MG63 (cell line): ENCODE measurements at places on chromosomes 2 and 18. TPM values are rescaled to one million over a fixed set of nuclear protein-coding genes. Genes with fewer than 3 reads are reported as not detected.

COL4A4 gene
- 0.36 TPM in 1 of 2 replicates, not detected in the other for total RNA-seq

SP140L gene
- total RNA-seq = 3.8 and 4.7 TPM in 2 replicates

ACMSD gene
- not detected in 2 replicates for total RNA-seq

DCDC2C gene
- not detected in 2 replicates for total RNA-seq

PAX8 gene
- 0.46 and 0.69 TPM in 2 replicates for total RNA-seq

FBLN7 gene
- not detected in 2 replicates for total RNA-seq

HOXD9 gene
- total RNA-seq = 0.16 and 2.3 TPM in 2 replicates

CFAP65 gene
- total RNA-seq = 0.03 TPM in 1 of 2 replicates, not detected in the other

TOGARAM2 gene
- 1.0 and 3.7 TPM in 2 replicates for total RNA-seq

SERPINB10 gene
- not detected in 2 replicates for total RNA-seq

DNA sequence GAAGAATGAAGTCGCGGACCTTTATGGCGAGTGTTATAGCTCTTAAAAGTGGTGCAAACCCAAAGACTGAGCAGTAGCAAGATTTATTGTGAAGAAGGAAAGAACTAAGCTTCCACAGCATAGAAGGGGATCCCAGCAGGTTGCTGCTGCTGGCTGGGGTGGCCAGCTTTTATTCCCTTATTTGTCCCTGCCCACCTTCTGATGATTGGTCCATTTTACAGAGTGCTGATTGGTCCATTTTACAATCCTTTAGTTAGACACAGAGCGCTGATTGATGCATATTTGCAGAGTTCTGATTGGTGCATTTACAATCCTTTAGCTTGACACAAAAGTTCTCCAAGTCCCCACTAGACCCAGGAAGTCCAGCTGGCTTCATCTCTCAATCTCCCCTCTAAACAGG, 36.3 kb upstream of the EN1 start:
- DNase-seq = no peak

- peak; percentile 13 for DNase-seq
These were observed 505.4 kb downstream of the PLCL1 start for GRCh38 chr2:198309673-198310280.

- no peak for DNase-seq
These were observed 7.1 kb downstream of the KHK start for GRCh38 chr2:27093430-27094352.

DNA sequence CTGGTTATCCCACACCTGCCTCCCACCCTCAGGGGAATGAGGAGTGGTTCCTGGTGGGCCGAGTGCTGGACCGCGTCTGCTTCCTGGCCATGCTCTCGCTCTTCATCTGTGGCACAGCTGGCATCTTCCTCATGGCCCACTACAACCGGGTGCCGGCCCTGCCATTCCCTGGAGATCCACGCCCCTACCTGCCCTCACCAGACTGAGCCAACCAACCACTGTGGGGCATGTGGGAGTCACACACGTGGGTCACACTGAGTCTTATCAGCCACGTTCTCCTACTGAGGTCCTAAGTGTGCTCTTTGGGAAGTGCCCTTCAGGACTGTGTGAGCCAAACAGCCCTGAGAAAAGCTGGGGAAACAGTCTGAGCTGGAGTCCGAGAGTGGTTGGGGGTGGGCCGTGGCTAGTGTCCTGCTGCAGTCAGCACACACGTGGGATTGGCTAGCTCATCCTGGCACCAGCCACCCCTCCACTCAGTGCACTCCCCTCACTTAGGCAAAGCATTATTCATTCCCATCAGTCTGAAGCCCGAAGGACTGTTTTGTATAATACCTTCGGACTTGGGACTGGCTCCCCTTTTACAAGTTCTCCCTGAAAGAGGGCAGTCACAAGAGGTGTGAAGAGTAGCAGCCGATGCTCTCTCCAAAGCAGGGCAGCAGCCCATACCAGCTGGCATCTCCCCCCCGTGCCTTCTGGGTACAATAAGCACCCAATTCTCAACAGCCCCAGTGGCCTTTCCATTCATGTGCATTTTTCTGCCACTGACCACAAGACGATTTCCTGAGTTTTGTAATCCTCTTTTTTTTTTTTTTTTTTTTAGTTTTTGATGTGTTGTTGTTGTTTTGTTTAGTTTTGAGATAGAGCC, 4.6 kb downstream of the TIGD1 start:
- DNase-seq = no peak

DNA sequence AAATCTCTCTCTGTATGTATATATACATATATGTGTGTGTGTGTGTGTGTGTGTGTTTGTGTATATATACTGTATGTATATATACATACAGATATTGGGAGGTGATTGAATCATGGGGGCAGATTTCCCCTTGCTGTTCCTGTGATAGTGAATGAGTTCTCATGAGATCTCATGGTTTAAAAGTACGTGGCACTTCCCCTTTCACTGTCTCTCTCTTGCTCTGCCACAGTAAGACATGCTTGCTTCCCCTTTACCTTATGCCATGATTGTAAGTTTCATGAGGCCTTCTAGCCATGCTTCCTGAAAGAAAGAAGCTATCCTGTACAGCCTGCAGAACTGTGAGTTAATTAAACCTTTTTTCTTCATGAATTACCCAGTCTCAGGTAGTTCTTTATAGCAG, 18.8 kb upstream of the CCDC195 start:
- DNase-seq = no peak

DNA sequence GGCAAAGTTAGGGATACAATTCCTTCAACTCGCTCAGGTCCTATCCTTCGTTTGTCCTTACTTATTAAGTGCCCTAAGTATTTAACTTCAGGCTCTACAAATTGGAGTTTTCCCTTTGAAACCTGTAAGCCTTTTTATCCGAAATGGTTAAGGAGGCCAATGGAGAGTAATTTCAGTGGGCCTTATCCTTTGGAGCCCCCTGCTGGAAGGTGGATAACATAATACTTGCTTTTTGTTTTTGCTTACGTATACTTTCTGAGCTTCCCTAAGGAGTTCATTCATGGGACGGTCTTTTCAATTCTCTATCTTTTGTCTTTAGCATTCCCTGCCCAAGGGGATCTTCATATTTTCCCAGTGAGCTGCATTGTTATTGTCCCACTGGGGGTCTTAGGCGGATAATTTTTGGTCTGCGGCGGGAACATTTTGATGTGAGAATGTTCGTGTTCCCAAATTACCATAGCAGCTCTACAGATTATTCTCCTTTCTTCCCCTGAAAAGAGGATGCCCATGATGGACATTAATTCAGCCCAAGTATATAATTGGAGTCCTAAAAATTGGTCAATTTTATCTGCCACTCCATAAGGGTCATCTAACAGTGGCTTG, 34.4 kb upstream of the TRAPPC8 start:
- peak; percentile 6 for DNase-seq

- DNase-seq = no peak
These were observed 33.5 kb upstream of the NOL4 start for GRCh38 chr18:34258176-34258575.

- DNase-seq = no peak
These were observed 336.9 kb upstream of the PIK3C3 start for GRCh38 chr18:41618147-41618546.

DNA sequence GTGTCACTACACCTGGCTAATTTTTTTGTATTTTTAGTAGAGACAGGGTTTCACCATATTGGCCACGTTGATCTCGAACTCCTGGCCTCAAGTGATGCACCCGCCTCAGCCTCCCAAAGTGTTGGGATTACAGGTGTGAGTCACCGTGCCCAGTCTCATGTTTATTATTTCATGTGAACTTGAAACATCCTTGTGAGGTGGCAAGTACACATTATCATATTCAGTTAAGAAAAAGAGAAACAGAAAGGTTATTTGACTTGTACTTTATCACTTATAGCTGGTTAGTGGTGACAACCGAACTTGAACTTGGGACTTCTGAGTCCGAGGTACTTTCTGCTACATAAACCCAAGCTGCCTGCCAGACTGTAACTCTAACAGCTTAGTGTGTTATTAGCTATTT, 24.4 kb downstream of the ABHD3 start:
- no peak for DNase-seq

DNA sequence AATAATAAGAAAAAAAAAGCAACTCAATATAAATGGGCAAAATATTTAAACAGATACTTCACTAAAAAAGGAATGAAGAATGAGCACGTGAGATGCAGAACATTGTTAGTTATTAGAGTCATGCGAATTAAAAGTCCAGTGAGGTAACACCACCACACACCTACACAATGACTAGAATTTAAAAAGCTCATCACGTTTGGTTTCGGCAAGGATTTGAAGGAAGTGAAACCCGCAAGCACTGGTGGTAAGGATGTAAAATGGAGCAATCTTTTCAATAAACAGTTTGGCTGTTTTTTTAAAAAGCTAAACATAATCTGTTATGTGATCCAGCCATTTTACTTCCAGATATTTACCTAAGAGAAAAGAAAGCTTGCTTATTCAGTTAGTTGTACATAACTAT, 1181.6 kb upstream of the CELF4 start:
- no peak for DNase-seq

DNA sequence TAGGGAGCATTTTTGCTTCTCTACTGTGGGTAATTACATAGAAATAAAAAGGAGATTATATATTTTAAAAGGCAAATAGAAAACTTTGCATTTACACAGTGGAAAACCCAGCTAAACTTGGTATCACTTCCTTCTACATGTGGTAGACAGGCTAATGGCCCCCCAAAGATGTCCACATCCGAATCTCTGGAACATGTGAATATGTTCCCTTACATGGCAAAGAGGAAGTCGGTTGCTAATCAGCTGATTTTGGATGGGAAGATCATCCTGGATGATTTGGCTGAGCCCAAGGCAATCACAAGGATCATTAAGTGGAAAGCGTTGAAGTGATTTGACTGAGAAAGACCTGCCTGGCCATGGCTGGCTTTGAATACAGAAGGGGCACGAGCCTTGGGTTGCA, 26.2 kb downstream of the CREG2 start:
- no peak for DNase-seq

DNA sequence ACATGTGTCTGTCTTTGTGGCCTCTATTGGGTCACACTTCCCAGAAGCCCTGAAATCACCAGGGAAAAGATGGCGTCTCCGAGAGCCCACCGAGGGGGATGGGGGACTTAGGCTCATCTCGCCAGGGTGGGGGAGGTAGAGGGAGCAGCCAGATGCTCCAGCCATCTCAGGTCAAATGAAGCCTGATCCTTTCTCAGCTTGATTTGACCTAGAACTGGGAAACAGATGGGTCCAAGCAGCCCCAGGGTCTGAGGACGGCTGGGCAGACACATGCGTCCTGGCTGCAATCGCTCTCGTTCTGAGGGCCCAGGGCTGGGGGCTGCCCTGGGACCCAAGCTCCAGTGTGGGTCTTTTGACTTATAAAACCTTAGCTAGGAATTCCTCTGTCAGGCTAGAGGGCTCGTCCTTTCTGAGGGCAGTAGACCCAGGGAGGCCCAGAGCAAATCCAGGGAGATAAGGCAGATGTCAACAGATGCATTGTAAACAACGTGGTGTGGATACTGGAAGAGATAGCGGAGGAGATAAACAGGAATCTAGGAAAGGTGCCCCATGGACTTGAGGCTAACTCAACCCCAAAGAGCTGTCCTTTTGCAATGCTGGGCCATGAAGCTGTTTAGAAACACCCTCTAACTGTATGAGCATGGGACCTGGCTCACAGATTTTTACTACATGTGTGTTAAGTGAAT, 127.7 kb downstream of the MYCN start:
- DNase-seq = no peak

DNA sequence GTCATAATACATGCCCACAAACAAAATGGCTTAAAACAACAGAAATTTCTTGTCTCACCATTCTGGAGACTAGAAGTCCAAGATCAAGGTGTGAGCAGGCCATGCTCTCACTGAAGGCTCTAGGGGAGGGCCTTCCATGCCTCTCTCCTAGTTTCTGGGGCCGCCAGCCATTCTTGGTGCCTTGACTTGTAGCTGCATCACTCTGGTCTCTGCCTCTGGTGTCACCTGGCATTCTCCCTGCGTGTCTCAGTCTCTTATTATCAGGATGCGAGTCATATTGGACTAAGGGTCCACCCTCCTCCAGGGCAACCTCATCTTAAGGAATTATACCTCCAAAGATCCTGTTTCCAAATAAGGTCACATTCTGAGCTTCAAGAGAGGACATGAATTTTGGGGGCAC, 76.1 kb downstream of the KCNF1 start:
- DNase-seq = no peak

DNA sequence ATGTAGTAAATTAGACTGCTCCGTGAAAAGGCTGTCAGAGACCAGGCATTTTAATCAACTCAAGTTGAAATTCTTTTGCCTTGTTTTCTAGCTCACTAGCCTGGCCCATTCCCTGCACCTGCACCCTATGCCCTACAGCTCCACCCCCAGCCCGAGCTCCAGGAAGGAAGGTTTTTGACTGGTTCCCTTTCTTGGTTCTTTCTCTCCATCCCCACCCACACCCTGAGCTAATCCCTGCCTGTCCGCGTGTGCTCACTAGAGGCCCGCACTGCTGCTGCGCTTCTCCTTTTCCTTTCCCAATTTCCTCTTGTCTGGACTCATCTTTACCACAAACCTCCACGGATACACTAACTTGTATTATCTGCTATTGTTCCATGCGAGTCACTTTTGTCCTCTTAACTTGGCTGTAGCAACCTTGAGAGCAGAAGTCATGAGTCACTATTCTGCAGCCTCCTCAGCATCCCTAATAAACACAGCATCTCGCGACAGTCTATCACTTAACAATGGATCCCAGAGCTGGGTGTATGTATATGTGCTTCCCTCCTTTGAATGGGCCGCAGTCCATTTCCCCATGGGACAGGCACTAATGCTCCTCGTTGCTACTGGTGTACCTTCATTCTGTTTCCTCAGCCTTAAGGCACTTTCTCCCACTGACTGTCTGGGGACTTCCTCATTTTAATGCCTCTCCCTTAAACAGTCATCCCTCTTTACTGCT, 36.5 kb downstream of the COLEC12 start:
- no peak for DNase-seq

- DNase-seq = peak; percentile 0
These were observed 334.5 kb upstream of the CDH2 start for GRCh38 chr18:28511413-28511821.

DNA sequence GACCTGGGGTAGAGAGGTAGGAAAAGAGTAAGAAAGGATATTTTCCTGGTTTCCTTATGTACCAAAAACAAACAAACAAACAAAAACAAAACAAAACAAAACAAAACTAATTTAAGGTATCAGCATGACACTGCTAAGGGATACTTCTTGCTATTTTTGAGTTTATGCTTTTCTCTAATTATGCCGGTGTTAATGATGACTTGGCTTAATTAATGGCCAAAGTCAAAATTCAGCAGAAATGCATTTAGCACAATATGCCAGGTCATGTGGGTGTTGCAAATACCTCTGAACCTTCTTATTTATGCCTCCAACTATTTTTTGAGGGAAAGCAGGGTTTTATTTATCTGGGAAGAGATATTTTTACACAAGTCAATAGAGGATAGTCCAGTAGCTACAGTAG, 3.2 kb upstream of the CHST9 start:
- DNase-seq = no peak

GRCh38 chr2:26704441-26704977, 12.0 kb downstream of the KCNK3 start:
- DNase-seq = peak; percentile 52

GRCh38 chr2:34069604-34070003, 470.5 kb upstream of the FAM98A start:
- DNase-seq = no peak
